Lower lobe of right lung (tissue), 2 donors: ENCODE measurements at places on chromosomes 7 and 10. TPM values are rescaled to one million over a fixed set of nuclear protein-coding genes. Genes with fewer than 3 reads are reported as not detected.

DNA sequence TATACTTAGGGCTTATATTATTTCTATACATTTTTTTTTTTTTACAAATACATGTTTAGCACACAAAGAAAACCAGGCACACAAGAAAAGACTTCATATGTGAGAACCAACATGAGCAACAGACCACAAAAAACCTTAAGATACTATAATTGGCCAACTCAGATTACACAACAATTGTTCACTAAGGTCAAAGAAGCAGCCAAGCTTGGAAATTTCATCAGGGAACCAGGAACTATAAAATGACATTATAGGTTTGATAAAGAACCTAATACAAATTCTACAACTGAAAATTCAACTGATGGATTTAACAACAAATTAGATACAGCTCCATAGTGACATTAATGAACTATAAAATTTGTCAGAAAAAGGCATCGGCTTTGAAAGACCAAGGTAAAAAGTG lies 4.4 kb upstream of the LUC7L2 start:
- H3K36me3 ChIP-seq, result peaks cover 10% of the 10 kb centered on the region
- H3K27me3 ChIP-seq, result no peaks in the 10 kb centered on the region
- DNase-seq, result no peak
- H3K4me3 ChIP-seq, result no peak overlapping the region
- H3K27ac ChIP-seq, result no peak overlapping the region

Gene NAT16
- not detected for total RNA-seq

Gene TSPAN15
- total RNA-seq, result 46.1 TPM

Gene MGAM2
- 1.4 TPM for total RNA-seq

DNA sequence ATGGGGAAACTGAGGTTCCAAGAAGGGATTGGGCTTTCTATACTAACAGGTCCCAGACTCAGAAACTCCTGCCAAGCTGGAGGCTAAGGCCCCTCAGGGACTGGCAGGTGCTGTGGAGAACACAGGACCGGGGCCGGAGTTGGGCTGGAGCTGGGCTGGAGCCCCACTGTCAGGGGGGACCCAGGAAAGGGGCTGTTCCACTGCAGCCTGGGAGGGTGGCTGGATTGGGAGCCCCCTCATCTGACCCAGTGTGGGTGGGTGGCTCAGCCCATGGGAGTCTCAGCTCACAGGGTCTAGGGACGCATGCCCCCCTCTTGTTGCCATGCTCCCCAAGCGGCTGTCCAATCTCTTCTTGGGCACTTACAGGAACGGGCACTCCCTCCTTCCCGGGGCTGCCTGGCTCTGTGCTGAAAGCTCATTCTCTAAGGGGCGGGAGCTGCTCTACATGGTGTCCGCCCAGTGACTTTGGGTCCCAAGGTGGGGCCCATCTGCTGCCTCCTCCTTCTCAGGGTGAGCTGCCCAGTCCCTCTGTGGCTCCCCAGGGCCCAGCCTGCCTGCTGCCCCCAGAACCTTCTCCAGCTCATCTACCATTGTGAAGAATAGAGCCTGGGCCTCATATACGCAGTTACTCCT lies 126.5 kb downstream of the MYL10 start:
- H3K36me3 ChIP-seq, result no peaks in the 10 kb centered on the region
- H3K27ac ChIP-seq, result no peak overlapping the region
- no peaks in the 10 kb centered on the region for H3K4me1 ChIP-seq
- no peaks in the 10 kb centered on the region for H3K27me3 ChIP-seq
- DNase-seq, result no peak
